Prostate gland (tissue), 2 donors: ENCODE measurements at places on chromosomes 1 and 21. TPM values are rescaled to one million over a fixed set of nuclear protein-coding genes. Genes with fewer than 3 reads are reported as not detected.

- DNase-seq = no peak
These were observed 44.1 kb downstream of the WDR4 start for GRCh38 chr21:42835211-42835610.

Gene LCE2A
- not detected for total RNA-seq

DNA sequence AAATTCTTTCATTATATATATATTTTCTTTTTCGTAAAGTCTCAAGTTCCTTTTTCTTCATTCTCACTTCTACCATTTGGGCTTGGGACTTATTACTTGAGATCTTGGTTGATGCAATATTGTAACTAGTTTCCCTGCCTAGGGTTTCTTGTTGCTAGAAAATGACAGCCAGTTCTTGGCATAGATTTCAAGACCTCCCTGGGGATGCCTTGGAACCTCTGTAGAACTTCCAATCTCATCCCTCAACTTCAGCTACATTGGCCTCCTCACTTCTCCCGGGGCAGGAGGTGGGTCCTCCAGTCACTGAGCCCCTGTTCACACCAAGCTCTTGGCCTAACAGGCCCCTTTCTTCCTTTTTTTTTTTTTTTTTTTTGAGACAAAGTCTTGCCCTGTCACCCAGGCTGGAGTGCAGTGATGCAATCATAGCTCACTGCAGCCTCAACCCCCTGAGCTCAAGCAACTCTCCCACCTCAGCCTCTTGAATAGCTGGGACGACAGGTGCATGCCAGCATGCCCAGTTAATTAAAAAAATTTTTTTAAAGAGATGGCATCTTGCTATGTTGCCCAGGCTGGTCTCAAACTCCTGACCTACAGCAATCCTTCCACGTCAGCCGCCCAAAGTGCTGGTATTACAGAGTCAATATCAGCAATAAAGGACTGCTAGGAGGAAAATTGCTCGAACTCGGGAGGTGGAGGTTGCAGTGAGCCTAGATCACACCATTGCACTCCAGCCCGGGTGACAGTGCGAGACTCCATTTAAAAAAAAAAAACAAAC, 33.1 kb downstream of the MAP3K7CL start:
- no peak for DNase-seq

Gene PRAMEF4
- total RNA-seq = not detected

Gene PTPN22
- total RNA-seq = 0.55 TPM

DNA sequence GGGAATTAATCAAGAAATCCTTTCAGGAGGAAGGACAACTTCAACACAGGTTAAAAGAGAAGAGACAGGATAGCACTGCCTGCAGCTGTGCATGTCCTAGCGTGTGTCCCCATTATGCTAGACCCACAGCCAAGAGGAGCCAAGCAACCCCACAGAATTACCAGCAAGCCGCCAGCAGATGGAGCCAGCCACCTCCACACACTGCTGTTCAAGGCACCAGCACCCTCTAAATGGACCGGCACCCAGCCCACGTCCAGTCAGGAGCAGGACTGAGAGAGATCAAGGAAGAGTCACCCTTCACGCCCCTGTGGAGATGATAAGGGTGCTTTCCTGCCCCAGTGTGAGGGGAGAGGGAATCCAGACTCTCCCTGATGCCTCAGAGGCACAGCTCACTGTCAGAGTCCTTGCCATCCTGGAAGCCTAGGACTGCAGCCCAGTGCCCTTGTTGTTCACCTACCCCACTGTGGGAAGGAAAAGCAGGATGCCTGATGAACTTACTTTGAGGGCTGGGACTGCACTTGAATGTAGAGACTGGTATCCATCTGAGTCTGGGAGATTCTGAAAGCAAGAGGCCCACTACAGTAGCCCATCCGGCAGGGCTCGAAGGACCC, 37.1 kb upstream of the CTTNBP2NL start:
- DNase-seq = peak; percentile 80

DNA sequence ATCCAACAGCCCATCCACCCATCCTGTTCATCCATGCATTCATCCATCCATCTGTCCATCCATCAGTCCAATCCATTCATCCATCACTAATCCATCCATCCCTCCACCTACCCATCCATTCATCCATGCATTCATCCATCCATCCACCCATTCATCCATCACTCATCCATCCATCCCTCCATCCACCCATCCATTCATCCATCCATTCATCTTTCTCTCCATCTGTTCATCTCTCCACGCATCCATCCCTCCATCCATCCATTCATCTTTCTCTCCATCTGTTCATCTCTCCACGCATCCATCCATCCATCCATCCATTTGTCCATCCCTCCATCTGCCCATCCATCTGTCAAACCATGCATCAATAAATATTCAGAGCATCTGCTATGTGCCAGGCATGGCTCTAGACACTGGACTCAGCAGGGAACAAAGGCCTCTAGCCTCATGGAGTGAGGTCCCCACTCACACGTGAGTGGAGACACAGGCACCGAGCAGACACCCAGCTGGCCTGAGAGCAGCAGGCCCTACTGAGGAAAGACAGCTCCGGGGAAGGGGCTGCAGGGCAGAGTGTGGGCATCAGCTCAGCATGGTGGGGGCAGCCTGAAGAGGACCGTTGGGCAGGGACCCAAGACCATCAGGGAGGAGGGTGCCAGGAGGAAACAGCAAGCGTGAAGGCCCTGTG, 9.6 kb downstream of the KRTAP10-1 start:
- no peak for DNase-seq

DNA sequence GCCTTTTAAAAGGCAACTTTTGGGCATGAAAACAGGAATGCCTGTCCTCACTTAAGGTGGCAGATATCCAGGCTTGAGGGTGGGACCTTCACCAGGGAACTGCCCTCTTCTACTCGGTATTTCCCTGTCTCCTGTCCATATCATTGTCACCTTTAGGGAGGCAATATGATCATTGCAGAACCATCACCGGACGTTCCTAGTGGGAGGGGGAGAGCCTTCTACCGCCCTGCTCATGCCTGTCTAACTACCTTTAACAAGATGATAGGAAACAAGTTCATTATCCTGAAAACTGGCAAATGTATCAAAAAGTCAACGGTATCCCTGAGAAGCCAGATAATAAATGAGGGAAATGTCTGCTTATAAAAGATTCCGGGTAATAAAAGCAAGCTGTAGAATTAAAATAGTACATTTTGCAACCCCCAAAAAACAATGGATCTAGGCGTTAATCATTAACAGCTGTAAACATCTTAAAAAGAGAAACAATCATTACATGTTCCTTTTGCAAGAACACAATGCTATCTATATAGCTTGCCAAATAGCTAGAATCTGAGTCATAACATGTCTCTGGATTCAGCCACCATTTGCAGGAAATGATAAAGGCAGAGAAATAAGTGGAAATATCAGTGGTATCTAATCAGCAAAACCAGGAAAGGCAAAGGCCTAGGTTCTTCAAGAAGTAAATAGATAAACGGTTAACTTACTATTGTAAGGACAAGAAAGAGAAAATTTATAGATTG, 852.9 kb upstream of the ADGRL4 start:
- no peak for DNase-seq

DNA sequence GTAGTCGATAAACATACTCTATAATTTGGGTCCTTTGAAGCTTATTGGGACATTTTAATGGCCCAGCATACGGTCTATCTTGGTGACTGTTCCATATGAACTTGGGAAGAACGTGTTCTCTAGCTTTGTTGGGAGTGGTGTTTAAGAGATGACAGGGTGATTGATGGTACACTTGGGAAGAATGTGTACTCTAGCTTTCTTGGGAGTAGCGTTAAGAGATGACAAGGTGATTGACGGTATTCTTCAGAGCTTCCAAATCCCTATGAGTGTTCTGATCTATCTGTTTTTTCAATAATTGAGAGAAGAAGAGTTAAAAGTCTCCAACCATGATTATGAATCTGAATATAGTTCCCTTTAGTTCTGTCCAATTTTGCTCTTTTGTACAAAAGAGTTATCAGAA, 9.4 kb downstream of the NPHP4 start:
- no peak for DNase-seq

Gene FCRL1
- not detected for total RNA-seq

DNA sequence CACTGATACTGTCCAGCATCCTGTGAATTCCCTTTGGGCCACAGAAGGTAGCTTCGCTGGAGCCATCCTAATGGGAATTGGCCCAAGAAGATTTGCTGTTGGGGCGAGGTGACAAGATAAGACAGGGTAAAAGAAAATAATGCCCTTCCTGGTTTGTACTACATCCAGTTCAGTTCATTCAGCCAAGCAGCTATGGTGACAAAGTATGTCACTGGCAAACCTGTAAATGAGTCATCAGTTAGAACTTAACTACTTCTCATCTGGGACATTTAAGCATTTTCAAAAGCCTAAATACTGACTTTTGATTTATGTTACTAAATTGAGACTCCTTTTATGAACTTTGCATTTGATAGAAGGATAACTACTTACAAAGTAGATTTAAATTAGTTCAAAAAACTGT, 54.2 kb downstream of the WDR64 start:
- no peak for DNase-seq

DNA sequence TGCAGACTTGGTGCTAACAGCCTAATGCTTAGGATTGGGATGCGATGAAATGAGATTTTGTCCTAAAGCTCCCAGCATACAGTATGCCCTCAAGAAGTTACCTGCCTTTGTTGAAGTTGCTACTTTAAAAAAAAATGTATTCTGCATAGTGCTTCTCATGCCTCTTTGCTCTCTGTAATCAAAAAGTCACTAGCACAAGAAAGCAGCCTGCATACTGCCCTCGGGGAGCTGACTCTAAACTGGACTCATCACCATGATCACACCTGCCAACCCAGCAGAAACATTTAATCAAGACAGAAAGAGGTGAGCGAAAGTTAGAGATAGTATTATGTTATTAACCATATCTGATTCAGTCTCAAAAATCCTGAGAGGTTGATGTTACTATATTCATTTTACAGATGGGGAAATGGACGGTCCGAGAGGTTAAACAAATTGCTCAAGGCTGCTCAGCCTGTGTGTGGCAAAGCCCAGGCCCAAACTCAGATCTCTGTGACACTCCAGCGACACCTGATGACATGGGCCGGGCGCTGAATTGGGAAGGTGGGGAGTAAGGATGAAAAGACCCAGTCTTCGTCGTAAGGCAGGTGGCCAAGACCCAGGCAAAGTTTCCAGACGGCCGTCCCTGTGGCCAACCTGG, 1.1 kb downstream of the BATF3 start:
- no peak for DNase-seq

Gene RUNX3
- total RNA-seq = 2.5 TPM

DNA sequence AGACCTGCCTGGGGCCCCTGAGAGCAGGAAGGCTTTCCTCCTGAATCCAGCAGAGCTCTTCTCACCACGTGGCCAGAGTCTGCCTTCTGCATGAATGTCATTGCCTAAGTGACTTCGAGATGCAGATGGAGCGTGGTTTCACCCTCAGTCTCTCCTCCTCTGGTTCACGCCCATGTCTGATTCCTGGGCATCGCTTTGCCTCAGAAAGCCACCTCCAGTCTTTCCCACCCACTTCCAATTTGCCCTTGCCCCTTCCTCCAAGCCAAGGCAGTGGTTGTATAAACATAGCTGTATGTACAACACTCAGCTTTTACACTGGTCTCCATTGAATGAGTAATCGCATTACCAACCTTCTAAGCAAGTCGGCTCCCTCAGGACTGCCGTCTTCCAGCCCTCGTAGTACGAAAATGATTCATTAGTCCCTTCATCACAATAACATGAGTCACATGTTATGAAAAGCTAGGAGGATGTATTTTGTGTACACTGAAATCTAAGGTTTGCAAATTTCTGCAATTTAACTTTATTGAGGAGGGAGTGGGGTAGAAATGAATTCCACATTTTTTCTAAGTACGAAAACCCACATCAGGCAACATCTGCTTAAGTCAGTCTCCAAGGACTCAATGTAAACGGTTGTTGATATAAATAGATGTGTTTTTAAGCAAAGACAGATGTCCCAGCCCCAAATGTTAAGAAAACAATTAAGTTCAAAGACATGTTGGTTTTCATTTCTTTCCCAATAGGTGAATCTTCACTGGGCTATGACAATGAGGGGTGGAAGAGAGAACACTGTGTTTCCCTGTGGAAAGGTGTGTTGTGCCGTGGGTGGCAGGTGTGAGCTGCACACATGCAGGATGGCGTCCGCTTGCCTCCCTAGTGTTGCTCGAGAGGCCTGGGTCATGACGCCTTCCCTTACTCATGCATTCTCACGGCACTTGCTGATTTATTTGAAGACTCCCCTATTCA, 32.3 kb upstream of the ETS2 start:
- DNase-seq = no peak

DNA sequence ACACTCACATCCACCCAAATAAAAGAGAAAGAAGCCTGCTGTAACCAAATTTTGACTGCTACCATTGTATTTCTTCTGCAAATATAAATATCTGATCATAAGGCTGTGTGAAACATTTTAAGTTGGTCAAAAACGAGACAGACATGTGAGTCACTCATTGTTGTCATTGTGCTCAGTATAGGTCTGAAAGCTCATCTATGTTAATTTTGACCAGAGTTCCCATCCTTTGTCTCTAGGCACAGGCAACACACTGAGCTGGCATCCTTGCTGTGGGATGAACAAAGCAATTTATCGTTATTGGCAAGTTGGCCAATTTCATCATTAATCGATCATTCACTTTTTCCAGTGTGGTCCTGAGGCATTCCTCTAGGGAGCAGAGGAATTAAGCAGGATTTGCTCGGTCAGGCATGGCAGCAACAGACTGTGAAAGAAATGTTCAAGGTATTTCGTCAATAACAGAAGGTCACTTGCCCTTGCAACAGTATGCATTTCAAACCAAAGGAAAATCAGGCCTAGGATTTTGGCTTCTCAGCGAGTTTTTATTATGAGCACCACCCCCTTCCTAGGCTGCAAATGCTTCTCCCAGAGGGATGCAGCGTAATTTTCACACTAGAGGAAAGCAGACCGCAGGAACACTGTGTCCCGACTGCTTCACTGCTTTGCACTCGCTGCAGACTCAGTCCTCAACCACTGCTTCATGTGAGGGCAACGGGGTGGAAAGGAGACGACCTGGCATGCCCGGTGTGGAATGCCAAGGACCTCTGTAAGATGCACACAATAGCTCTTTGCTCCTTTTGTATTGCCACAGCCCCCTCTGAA, 87.9 kb upstream of the SMYD2 start:
- DNase-seq = no peak

DNA sequence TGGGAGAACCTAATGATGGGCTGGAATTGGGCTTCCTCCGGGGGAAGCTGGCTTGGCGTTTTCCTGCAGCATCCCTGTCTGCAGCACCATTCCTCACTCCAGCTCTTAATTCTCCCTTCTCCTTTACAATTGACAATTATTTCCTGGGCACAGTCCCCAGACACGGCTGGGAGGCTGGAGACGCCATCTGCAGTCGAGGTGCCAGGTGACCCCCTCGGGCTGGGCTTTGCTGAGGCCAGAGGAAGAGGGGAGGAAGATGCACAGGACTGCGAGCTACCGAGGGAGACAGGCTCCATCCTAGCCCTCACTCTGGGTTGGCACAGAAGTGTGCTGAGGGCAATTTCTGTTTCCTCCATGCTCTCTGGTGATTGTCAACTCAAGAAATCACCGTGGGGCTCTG, 453.8 kb downstream of the PTPRU start:
- no peak for DNase-seq

DNA sequence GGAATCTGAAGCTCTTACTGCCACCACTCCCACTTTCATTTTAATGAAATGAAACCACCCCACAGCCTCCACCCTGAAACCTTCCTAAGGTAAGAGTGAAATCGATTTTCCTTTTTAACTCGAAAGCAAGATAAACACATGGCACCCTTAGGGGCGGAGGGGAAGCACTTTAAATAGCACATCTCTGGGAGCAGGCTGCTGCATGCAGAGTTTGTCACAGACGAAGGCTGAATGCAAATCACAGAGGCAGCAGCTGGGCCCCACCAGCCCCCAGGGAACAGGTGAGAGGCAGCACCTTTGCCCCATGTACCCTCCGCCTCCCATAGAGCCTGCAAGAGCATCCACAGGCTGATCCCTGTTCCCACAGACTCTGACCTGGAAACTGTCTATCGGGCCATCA, 60.0 kb upstream of the GRIK3 start:
- no peak for DNase-seq
